ENCODE measurements at places on chromosomes 4 and X.
A peak's percentile ranks its signal among the peaks of the same experiment; 100 is the strongest.

- DNase-seq, result no peak
Observed at GRCh38 chr4:5451243-5451642, 257.1 kb downstream of the EVC2 start.

- no peak for DNase-seq
Observed at GRCh38 chr4:183816882-183817509, 88.1 kb upstream of the STOX2 start.

GRCh38 chr4:87044511-87045233 is 109.9 kb downstream of the AFF1 start:
- DNase-seq, result no peak

GRCh38 chr4:99879458-99879857 is 14.8 kb downstream of the LAMTOR3 start:
- no peak for DNase-seq

GRCh38 chrX:136480383-136480782 is 7.4 kb upstream of the BRS3 start:
- no peak for DNase-seq

GRCh38 chr4:2570551-2571222 is 34.2 kb downstream of the FAM193A start:
- DNase-seq, result peak; percentile 54

GRCh38 chr4:33989820-33990443 is 2254.4 kb downstream of the ARAP2 start:
- no peak for DNase-seq

Data from CD4-positive, alpha-beta T cell treated with Interferon gamma for 1 hour (primary cell).